ENCODE measurements at places on chromosomes 12 and 14. TPM values are rescaled to one million over a fixed set of nuclear protein-coding genes. Genes with fewer than 3 reads are reported as not detected.

Gene KRT72
- not detected for total RNA-seq

- DNase-seq: no peak
Observed at GRCh38 chr12:80192087-80192486, 92.8 kb downstream of the OTOGL start.

- no peak for DNase-seq
Observed at GRCh38 chr14:43359317-43359716, 1147.8 kb downstream of the FSCB start.

DNA sequence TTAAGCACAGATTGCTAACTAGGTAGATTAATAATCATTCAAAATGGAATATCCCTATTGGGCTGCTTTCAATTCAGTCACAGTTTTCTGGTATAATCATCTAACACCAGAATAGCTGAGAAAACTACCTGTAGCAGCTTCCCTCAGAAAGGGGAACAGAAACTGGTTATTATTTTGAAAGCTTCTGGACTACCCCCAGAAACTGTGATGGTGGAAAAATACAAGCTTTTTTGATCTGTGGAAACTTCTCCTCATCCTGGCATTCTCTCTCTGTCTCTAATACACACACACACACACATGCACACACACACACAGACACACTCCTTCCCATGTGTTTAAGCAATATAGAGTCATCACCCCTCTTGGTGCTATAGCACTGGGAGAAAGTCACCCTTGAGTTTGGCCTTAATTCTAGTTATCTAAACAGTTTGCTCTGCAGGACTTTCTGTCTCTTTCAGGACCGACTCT, 251.5 kb upstream of the LMO3 start:
- DNase-seq: no peak
